Activated T-helper 1 cell treated with anti-CD3 and anti-CD28 coated beads, Interleukin-2, amount 50 U/mL, for 16 hours (primary cell): ENCODE measurements at places on chromosomes 6 and 20.

- DNase-seq: no peak
Observed at GRCh38 chr6:89413006-89413400, 930 bp upstream of the RRAGD start.

GRCh38 chr20:48196001-48196400 is 410.7 kb upstream of the SULF2 start:
- no peak for DNase-seq

DNA sequence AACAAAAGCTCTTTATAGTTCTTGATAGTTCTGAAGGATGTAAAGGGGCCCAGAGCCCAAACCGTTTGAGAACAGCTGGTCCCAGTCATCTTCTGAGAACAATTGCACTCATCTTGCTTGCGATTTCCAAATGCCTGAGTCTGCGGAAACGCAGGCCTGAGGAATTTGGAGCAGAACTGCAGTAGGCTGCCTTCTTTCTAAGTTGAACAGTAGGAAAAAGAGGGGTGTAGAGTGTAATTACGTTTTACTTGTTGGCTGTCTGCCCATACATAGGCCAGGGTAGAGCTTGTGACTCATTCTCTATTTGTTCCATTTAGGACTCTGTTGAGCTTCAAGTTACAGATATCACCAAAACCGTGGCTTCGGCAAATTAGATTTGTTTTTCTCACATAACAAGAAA is 42.0 kb upstream of the KIF16B start:
- DNase-seq: no peak

DNA sequence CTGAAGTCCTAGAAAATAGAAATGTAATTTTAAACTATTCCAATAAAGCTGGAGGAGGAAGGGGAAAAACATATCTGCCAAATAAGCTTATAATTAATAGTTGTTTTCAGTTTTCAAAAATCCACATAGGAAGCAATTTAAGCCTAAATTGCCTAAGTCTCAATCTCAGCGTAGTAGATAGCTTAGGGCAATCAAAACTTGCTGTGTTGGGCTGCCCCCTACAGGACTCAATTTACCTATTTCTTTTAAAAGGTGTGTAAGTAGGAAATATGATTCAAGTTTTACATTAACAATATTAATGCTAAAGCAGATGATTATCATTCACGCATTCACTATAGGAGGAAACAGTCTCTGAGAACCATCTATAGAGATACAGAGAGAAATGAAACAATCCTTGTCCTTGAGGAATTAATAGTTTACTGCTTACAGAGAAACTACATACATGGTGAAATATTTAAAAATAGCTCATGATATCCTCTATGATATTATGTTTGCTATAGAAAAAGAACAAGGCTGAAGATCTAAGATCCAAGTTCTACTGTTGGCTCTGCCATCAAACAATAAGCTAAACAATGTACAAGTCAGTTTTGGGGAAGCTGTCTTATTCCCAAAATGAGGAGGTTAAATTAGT is 102.1 kb downstream of the ATG5 start:
- DNase-seq: peak; percentile 42

GRCh38 chr20:63003546-63003945 is 3.2 kb downstream of the BHLHE23 start:
- DNase-seq: no peak

DNA sequence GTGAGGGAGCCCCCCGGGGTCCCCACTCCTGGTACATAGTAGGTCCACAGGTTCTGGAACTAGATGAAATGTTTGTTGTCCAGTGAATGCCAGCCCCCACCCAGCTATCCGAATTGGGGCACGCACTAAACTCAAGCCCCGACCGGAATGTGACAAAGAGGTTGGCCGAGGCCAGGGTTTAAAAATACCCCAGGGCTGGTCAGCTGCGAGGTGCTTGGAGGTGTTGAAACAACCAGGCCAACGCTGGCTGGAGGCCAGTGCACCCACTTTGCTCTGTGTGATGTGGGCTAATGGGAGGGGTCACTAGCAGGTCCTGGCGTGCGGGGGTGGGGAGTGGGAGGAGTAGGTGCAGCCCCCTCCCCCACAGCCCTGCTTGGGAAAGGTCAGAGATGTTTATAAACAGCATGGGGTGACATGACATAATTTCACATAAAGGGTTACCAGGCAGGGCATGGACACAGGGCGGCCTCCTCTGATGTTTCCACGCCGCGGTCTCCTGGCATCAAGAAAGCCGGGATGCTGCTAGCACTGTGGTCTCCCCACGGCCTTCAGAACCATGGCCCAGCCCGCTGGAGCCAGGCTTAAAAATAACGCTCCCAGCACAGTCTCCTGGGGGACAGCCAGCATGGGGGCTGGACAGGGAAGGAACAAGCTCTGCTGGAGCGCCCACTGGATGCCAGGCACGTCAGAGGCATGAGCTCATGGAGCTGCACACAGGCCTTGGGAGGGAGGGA is 111.2 kb upstream of the PTPN1 start:
- no peak for DNase-seq

DNA sequence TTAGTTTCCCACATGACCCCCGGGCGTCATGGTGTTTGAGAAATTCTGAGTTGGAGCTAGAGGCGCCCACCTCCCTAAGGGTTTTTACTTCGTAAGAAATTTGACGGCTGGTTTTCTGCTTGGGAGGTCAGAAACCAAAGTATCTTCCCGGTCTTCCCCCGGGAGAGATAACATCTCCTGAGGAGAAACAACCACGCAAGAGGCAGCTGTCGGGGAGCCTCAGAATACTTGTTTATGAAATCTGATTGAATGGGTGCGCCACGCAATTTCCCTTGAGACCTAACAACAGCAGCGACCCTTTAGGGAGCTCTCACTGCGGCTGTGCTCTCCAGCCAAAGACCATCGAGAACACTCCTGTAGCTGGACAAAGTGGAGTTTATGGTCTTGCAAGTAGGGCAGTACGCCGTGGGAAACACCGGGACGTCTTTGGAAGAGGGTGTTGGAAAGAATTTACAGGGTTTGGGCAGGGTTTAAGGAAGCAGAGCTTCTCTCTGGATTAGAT is 608 bp upstream of the EIF2S2 start:
- no peak for DNase-seq

GRCh38 chr6:43308101-43308989 is at the start of gene CRIP3:
Gene CRIP3, minus strand, starts transcription at chr6:43308826. Its CDS starts 34 bp downstream, at chr6:43308792.
- DNase-seq: peak; percentile 11

DNA sequence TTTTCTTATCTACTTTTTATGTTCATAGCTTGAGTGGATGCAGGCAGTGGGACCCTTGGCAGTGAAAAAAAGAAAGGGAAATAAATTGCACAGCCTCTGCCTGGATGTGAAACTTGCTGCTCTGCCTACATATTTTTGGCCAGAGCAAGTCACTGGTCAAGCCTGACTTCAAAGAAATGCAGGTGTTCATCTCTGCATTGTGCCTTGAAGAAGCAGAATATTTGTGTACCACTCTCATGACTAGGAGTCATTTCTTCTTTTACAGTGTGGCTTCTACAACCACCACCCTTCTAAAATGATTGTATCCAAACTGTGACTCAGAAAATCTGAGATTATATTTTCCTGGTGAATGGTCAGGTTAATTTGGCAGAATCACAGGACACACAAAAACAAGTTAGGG is 2.5 kb upstream of the KATNA1 start:
- no peak for DNase-seq

DNA sequence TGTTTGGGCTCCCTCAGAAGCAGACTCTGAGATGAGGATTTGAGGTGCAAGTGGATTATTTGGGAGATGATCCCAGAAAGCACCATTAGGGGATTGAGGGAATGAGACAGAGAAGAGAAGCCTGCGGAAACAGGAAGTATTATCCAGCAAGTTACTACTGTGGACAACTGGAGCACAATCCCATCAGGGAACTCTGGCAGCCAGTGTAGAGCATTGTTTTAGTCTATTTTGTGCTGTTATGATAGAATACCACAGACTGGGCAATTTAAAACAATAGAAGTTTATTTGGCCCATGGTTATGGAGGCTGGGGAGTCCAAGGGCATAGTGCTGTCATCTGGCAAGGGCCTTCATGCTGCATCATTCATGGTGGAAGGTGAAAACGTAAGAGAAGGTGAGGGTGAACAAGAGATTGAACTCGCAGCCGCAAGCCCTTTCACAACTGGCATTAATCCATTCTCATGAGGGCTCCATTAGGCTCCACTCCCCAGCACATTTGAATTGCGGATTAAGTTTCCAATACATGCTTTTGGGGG is 43.5 kb upstream of the SLC9A8 start:
- no peak for DNase-seq

DNA sequence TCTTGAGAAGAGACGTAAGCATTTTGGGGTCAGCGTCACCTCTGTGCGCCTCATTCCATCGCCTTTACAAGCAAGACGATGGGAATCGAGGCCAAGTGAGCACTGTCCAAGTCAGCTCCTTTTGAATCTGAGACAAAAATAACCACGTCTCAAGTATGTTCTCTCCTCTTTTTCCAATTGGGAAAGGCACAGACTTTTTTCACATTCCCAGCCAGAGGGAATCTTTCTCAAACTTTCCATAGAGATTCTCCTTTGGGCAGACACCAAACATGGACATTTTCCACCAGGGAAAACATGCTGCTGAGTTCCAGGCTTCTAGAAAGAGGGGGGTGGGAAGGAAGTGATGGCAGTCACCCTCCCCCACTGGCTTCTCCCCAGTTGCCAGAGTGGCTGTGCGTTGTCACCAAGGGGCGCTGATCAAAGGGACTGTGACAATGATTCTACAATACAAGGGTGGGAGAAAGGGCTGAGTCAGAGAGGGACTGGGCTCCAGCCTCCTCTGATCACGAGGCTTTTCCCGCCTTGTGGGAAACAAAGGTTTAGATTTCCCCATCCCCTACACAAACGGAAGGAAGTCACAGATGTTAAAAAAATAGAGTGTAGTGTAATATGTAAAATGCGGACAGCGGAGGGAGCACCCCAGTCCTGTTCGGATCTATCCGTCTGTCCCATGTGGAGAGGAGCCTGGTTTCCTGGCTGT is 281.9 kb upstream of the RNF24 start:
- no peak for DNase-seq

DNA sequence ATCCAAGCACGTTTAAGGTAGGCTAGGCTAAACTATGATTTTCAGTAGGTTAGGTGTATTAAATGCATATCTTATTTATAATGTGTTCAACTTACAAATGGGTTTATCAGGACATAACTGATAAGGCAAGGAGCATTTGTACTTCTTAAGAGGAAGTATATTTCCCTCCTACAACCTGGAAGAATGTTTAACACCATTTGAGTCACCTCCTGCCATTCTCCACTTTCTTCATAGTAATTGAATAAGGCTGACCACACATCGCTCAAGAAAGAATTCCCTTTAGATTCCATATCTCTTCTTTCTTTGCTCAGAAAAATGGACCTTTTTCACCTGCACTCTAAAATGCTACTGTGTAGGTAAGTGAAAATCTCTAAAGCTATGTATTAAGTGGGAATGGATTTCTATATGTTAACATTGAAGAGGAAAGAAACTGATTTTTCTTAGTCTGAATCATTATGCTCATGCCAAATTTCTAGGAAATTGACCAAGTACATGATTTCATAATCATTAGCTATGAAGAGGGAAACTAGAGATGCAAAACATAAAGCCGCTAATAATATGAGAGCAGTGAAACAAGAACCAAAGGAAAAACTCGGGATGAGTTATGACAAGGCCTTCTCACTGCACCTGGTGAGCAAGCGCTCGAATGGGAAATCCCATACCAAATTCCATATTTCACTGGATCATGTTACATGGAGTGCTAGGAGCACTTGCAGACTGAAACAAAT is 210.4 kb downstream of the ALDH8A1 start:
- DNase-seq: no peak

DNA sequence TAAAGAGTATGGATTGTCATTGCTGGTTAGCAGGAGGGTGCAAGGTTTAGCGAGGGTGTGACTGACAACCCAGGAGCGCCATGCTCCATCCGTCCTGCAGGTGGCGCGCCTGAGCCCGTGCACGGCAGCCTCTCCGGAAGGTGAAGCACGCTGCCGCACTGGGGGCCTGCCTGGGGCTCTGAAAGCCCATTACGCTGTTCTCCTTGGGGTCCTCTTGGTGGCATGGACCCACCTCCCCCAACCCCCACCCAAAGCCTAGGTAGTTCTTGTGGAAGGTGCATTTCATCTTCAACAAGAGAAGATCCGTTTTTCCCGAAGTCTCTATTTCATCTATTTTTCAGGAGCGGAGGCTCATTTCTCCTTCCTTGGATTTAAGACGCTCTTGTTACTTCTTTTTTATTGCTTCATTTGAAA is 197.4 kb upstream of the KCNG1 start:
- peak; percentile 15 for DNase-seq

DNA sequence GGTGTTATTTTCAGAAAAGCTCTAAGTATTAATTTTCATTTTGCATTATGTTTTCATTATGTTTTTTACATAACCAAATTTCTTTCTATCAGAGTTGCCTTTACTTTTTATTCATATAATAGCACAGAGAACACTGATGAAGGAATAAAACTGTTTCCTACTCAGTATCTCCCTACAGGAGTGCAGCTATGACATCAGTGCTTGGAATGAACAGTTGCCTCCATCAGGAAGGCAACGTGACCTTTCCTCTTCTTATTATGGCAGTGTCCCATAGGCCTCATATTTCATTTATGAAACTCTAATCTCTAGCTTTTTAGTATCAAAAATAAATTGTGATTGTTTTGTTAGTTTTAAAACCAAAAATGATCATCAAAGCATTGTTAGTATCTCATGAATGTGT is 712.8 kb downstream of the CD109 start:
- no peak for DNase-seq

DNA sequence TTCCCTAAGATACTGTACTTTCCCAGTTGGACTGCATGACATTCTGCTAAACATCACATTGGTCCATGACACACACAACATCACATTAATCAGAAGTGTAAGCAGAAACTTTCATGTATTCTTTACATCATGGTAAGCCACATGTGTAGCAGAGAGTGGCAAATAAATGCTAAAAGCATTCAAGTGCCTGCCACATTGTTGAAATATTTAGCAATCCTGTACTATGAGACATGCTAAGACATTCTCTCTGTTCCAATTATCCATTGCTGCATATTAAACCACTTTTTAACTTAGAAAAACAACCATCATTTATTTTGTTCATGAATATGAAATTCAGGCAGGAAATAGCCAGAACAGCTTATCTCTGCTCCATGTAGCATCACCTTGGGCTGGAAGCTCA is 207.7 kb upstream of the GJE1 start:
- DNase-seq: no peak

DNA sequence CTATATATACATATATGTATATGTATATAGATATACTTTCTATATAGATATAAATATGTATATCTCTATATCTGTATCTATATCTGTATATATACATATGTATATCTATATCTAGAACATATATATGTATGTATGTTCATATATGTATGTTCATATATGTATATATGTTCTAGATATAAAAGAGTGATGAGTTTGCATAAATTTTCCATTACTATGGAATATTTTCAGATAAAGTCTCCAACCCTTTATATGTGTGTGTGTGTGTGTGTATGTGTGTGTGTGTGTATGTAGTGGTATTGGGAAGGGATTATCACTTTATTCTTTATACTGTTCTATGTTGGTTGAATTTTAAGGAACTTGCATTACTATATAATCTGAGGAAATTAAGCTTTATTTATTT is 33.3 kb downstream of the SYNE1 start:
- DNase-seq: no peak

DNA sequence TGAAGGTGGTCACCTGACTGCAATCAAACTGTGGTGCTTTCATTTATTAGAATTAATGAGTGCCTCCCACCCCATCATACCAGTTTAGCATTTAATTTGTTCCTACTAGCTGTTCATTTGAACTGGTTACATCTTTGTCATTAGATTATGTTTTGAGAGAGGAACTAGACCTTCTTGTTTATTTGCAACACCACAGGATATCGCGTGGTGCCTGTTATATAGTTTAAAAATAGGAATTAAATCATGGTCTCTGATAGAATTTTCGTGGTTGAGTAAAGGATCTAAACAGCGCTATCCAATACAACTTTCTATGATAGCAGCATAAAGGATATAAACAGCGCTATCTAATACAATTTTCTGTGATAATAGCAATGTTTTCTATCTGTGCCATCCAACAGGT is 2.8 kb downstream of the RPRD1B start:
- DNase-seq: no peak
